CD4-positive, alpha-beta T cell treated with Interleukin-4 for 1 hour (primary cell): ENCODE measurements at places on chromosomes 2 and 18.
A peak's percentile ranks its signal among the peaks of the same experiment; 100 is the strongest.

DNA sequence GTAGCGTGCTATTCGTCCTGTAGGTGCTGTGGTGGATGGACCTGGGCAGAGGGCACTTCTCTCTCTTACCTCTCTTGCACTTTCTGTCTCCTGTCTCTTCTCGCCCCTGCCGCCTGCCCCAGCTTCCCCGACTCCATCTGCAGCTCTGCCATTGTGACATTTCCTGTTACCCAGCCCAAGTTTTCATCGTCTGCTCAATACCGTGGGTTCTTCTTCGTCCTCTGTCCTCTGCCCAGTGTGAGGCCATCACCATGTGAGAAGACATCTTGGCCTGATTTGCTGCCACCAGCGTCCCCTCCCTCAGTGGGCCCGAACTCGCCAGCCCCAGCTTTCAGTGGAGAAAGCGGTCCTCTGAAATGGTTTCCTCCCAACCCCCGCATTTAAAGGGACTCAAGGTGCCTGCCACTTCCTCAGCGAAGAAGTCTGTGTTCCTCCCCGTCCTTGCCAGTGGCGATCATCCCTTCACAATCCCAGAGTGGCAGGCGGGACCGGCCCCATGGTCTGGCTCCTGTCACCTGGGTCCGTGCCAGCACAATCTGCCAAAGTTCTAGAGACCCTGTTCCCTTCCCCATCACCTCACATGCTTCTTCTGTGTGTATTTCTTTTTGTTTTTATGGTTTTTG is 18.0 kb downstream of the TGOLN2 start:
- peak; percentile 20 for DNase-seq

- DNase-seq, result peak; percentile 23
Measured at GRCh38 chr2:148552675-148553331, 91.7 kb upstream of the EPC2 start.

GRCh38 chr18:3869848-3870247 is 419.9 kb downstream of the TGIF1 start:
- no peak for DNase-seq

DNA sequence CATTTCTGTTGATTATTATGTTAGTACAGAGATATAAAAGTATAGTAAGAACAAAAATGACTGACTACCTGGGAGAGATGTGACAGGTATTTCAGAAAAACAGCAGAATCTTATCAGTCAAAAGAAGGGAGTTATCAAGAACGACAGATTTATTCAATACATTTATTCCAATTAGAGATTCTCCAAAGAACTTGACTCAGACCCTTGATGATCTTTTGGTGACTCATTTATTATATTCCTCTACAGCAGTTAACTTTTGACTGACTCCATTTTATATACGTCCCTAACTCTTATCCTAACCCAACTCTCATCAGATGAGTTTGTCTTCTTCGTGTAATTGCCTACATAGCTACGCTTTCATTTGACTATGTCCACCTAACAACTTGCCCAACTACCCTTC is 91.1 kb downstream of the C2orf74 start:
- no peak for DNase-seq

DNA sequence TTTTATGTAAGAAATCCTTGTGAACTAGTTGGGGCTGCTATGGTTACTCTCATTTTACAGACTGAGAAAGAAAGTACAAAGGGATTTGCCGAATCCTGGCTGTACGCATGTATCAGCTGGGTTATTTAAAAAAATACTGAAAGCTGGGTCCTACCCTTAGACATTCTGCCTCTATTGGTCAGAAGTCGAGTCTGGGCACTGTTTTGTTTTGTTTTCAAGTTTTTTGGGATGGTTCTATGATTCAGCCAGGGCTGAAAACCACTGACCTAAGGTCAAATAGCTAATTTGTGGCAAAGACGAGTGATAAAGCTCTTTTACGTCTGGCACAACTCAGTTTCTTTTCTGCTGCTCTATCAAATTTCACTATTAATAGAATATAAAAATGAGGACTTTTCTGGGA is 5.9 kb upstream of the SLC8A1 start:
- no peak for DNase-seq

GRCh38 chr2:154551649-154552048 is 146.8 kb upstream of the KCNJ3 start:
- no peak for DNase-seq

DNA sequence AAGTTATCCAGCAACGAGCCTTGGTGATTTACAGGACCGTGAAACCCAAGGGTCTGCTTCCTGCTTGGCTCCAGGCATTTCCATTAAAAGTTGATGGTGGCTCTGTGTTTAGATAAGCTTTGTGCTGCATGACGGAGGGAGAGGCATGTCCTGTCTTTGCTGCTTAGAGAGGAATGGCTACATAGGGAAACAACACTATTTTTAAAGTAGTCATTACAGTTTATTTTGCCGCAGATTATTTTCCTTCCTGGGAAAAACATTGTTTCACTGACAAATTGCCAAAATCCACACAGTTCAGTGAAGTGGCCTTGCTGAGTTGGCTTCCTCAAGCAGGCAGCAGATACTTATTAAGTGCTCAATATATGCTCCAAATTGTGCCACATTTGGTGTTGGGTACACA is 98.5 kb downstream of the THSD7B start:
- DNase-seq, result no peak

- DNase-seq, result no peak
Measured at GRCh38 chr18:39951142-39951720, 2003.8 kb upstream of the PIK3C3 start.

DNA sequence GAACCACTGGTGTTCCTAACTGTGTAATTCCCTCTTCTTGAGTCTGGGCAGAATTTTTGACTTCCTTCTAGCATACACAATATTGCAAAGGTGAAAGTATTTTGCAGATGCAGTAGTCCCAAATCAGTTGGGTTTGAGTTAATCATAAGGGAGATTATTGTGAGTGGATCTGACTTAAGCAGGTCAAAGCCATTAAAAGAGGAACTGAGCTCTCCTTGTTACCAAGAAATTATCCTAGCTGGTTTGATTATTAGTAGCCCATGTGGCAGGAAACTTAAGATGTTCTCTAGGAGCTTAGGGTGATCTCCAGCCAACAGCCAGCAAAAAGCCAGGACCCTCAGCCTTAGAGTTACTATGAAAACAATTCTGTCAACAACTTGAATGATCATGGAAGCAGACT is 221.8 kb downstream of the RPIA start:
- no peak for DNase-seq

- no peak for DNase-seq
Measured at GRCh38 chr18:25348386-25349130, 3.4 kb downstream of the ZNF521 start.

DNA sequence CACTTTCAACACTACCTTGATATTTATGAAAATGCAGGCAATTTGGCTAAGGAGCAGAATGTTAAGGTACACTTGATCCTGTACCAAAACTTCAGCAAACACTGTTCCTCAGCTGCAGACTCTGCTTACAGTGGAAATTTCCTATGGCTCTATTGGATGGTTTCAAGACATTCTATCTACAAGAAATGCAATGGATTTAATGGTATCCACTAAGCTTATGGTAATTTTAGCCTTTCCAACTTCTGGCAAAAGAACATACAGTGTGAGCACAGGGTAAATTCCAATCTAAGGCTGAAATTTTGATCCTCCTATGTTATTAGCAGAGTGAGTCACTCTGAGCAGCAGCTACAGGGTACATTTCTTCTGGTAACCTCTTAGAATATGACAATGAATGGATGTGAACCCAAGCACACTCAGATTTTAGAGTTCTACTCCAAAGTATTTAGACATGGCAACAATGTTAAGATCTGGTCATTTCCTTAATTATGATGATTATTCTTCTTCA is 361.8 kb upstream of the PIK3C3 start:
- no peak for DNase-seq

GRCh38 chr2:164737612-164738081 is 104.0 kb downstream of the COBLL1 start:
- peak; percentile 53 for DNase-seq

DNA sequence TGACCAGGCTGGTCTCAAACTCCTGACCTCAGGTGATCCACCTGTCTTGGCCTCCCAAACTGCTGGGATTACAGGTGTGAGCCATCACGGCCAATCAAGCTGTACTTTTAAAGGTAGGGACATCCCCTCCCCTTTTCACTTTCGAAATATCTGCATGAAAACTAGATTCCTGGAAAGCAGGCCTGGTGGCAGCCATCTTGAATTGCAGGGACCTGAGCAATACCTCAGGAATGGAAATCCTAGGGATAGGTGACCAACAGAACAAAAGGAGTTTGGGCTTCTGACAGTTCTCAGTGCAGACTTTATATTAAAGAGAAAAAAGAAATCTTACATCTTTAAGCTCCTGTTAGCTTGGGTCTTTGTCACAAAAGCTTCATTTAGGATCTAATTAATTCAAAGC is 62.6 kb downstream of the KLF7 start:
- DNase-seq, result no peak

- DNase-seq, result no peak
Measured at GRCh38 chr18:50158866-50159653, 35.9 kb downstream of the MYO5B start.

- no peak for DNase-seq
Measured at GRCh38 chr18:27400001-27400400, 214.9 kb upstream of the CHST9 start.

- no peak for DNase-seq
Measured at GRCh38 chr2:141501752-141502151, 629.1 kb downstream of the LRP1B start.

GRCh38 chr2:170820757-170821530 is 4.3 kb downstream of the GAD1 start:
- peak; percentile 67 for DNase-seq

- DNase-seq, result no peak
Measured at GRCh38 chr2:140658760-140659692, 1471.8 kb downstream of the LRP1B start.

DNA sequence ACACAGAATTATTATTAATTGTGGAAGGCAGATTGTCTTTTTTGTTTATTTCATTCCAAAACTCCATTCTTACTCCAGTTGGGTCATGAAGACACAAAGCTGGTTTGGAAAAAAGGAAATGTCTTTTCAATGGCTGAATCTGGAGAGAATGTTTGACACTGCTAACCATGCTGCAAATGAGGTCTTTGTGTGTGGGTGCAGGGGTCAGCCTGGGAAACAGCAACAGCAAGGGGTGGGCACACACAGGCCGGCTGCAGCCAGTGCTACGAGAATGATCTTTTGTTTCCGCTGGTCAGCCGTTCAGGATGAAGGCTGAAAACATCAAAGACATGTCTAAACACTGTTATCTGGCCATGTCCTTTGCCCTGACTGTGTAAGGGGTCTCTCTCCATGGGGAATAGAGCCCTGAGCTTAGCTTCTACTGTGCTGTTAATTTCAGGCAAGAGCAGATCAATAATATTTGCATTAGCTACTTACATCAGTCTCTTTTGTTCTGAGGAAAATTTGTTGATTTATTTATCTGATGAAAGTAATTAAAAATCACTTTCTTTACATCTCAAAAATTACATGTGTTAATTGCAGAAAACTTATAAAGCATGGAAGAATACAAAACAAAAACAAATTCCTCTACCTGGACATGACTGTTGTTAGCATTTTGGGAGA is 33.3 kb upstream of the E2F6 start:
- DNase-seq, result no peak

DNA sequence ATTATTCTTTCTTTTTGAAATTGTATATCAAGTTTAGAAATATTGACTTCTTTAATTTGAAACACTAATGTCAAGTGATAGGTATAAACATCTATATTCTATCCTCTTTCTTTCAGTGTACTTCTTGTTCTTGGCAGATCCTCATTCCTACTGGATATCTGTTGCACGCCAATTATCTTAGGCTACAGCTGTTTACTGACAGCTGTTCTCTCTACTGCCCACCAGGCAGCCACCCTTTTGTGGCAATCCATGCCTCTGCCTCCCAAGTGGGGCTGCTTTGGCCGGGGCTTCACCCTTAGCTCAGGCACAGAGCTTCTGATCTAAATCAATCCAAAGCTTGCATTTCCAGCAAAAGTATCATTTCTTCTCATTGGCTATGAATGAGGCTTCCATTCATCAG is 50.6 kb upstream of the ITSN2 start:
- DNase-seq, result no peak

DNA sequence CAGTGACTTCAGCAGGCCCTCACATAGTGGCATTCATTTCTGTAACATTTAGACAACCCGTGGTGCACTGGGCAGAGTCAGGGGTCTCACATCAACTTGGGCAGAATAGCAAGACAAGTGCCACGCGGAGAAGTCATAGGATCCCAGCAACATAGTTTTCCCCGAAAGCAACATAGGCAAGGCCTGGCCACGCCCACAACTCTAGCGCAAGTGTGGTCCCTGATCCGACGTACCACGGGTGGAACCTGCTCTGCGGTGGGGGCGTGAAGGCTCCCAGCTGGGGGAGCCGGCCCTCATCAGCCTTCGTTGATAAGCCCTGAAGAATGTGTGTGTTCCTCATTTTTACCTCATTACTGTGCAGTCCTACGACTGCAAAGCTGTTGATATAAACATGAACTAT is 261.2 kb downstream of the EIPR1 start:
- DNase-seq, result no peak

GRCh38 chr2:177123048-177123447 is 89.5 kb upstream of the HNRNPA3 start:
- no peak for DNase-seq
